CD4-positive, CD25-positive, alpha-beta regulatory T cell (primary cell): ENCODE measurements at places on chromosomes 2 and 18.

DNA sequence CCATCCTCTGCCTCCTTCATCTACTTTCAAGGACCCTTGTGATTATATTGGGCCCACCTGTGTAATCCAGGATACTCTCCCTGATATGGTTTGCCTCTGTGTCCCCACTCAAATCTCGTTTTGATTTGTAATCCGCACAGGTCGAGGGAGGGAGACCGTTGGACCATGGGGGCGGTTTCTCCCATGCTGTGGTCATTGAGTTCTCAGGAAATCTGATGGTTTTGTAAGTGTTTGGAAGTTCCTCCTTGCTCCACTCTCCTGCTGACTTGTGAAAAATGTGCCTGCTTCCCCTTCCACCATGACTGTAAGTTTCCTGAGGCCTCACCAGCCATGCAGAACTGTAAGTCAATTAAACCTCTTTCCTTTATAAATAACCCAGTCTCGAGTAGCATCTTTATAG is 42.0 kb upstream of the EML6 start:
- no peak for DNase-seq

DNA sequence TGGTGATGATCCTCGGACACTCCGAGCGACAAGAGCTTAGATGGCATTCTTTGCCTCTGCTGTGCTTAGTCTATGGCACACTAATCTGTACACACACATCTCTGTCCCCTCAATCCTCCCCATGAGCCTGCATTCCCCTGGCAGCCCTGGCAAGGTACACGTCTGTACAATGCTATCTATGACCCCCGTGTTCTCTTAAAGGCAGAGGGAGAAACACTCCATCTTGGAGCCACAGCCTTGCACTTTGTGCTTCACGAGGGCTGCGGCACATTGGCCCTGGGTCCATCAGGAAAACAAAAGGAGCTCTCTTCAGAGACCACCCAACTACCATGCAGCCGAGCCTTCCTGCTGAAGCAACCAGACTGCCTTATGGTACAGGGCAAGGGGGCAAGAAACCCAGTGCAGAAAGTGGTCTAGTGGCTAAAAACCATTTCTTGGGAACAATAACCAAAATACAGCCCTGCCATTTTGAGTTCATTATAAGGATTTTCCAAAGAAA is 42.5 kb downstream of the STEAP3 start:
- DNase-seq = no peak

DNA sequence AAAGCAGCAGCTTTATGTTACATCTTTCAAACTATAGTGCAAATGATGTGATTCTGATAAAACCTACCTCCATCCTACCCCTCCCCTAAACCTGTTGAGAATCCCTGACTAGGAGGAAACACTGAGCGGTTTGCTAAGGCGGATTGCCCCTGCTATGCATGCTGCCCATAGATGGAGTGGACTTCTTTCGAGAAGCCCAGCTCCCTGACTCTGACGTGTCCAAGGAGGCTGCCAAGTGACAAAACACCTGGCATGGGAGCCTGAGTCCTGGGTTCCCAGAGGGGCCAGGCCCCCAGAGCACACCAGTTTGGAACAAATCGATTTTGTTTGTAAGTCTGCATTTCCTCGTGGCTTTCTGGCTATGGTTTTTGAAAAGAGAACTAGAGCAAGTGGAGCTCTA is 1.4 kb upstream of the UXS1 start:
- DNase-seq = no peak

DNA sequence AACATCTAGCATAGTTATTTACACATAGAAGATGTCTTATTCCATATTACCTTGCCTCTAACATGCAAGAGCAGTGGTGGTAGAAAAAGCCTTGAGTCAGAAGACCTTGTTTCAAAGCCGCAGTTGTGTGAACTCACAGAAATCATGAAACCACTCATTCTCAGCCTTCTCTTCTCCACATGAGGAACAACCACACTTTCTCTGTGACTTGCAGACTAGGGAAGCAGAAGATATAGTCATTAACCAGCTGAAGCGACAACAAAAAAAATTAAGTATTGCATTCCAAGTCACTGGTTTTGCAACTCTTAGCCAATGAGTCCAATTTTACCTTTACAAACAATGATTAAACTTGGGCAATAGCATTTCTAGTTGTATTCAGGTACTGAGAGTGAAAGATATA is 19.0 kb downstream of the TWSG1 start:
- DNase-seq = no peak

- DNase-seq = no peak
Observed at GRCh38 chr2:1557467-1557820, 144.2 kb downstream of the TPO start.

DNA sequence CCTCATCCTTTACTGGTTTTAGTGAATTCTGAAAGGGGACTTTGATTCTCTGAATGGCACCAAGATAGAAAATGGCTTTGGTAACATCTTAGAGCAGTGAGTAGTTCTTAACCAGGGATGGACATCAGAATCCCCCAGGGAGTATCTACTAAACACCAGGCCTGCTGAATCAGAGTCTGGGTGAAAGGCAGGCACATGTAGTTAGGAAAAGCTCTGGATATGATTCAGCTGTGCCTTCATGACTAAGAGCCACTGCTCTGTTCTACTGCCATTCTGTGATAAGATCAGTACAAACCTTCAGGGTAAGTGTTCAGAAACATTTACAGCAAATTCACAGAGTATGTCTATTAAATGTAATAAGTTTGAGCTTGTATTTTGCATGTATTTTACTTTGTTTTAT is 46.2 kb upstream of the B3GNT2 start:
- no peak for DNase-seq

GRCh38 chr18:79533146-79533545 is 137.4 kb downstream of the NFATC1 start:
- DNase-seq = no peak

- DNase-seq = no peak
Observed at GRCh38 chr2:67451086-67451832, 54.1 kb downstream of the ETAA1 start.

DNA sequence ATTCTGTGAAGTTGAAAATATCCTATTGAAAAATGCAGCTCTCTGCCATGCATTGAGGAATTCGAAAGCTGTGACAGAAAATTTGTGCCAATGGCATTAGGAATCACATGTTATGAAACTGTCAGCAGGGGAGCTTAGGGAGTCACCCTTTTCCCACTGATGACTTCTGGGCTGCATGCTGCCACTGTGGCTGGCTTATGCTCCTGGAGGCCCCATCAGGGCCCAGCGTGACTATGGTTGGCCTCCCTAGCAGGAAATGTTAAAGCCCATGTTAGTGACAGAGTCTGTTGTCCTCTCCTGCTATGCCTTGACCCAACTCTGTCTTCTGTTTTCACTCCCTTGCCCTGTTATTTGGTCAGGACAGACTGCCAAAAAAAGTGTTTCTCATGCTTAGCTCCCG is 139.5 kb upstream of the DAPL1 start:
- DNase-seq = no peak

DNA sequence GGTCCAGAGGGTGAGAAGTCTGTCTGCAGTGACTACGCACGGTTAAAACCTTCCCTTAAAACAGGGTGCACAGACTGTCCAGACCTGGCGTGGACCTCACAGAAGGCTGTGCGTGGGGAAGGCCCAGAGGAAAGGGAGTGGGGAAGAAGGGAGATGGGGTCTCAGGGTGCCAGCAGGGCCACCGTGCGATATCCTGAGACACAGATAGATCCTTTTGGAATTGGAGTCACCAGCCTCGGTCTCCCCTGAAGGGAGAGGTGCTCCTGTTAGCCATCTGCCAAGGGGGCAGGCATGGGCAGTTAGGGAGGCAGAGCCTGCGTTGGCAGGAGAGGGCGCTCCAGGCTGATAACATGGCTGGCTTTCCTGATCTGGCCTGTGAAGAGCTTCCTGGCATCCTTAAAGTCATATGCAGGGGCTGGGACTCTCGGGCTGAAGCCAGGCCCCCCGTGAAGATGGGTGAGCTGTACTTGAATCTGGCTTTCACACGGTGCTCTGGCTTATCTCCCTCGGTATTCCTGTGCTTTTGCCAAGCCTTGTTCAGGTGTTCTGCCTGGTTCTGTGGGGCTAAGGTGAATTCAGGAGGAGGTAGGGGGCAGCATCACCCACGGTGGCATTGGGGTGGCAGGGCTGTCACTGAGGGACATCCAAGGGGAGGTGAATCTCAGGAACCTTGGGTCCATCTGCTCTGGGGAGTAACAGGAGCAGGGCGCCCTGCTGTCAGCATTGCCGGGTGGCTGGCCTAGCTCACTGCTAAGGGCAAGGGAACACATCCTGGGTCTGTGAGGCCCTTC is 107.2 kb upstream of the SMAD2 start:
- no peak for DNase-seq

DNA sequence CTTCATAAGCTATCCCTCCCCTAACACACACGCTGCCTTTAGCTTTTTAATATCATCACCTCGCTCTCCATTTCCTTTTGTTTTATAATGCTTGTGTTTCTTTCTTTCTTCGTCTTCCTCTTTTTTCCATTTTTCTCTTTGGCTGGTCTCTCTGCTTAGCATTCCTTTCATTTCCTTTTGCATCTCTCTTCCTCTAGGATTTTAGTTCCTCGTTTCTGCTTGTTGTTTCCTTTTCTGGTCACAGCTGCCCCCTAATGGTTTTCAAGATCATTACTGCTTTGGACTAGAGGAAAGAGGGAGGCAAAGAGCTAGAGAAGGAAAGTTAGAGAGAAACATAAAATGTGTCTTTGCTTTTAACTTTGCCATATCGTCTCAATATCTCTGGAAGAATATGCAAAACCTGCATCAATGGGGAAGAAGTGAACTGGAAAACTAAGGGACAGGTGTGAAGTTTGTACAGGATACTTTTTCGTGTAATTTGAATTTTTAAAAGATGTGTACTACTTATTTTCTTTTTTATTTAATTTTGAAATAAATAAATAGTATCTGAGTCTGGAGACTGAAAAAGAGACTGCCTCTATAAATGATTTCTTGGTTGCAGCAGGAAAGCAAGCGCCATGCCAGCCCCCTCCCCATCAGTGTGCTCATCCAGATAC is 6.3 kb upstream of the NRP2 start:
- peak; percentile 35 for DNase-seq

DNA sequence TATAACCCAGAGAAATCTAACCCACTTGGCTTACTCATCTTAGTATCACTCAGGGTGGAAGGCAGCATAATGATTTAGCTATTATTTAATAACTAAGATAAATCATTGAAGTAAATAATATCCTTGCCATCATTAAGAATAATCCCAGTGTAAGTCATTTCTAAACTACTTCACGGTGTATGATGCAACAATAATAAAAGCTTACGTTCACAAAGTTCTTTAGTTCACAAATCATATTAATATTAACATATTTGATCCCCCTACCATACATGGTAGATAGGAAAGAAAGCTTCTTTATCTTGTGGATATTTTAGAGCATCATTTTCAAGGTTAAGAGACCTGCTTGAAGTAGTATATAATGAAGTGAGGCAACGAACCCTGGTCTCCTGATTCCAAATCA is 401.0 kb downstream of the NCKAP5 start:
- DNase-seq = no peak

DNA sequence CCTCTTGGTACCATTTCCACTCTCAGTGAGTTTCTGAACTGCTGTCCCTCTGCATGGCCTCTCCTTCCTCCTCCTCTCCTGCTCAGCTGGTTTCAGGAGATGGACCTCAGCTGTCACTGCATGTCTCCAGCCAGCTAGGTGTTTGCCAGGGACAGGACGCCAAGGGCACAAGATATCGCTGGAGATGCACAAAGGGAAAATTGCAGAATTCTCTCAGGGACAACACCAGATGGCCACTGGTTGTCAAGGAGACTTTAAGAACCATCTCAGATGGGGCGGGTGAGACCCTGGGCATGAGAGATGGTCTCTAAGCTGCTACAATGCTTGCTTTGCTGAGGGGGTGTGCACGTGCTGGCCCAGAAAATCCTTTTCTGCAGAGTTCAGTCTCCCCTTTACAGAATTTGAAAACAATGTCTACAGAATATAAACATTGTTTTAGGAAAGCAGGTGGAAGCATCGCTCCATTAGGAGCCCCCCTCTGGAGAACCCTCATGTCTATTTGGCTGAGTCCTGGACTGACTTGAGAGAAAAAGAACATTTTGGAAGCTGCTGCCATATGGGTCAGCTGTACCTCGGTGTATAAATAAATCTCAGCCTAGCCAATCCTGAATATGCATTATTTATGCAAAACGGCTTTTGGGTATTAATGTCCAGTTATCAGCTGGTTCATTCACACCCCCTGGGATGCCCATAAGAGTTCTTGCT is 57.8 kb upstream of the SPP2 start:
- DNase-seq = no peak

DNA sequence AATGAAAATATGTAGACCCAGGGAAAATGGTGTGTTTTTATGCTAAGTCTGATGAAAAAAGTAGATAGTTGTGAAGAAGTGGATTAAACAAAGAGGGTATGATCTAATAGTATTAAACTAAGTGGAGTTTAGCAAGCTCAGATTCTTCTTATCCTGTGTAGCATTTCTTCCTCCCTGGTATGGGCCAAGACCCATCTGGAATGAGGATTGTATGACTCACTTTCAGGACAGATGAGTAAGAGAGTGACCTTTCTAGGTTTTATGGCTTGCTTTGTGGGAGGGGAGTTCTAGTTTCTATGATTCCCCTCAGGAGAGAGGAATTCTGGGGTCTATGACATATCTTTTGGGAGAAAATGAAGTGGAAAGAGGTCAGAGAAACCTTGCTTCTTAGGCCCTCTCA is 550.1 kb downstream of the SPAG16 start:
- no peak for DNase-seq

DNA sequence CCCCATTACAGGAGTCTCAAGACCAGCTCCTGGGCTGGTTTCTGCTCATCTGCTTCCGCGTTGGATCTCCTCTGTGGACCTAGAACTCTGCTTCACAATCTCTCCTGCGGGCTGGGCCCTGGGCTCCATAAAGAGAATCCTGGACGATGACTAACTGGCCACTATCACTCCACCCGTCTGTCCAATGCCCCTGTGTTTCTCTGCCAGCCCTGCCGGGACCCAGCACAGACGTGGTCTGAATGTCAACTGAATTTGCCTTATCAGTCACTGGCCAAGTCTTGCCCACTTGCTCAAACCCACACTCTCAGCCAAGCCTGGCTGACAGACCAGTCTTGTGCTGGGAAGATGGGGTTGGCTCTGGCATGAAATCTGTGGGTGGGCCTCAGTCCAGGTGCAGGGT is 17.4 kb downstream of the KIF3C start:
- DNase-seq = no peak

DNA sequence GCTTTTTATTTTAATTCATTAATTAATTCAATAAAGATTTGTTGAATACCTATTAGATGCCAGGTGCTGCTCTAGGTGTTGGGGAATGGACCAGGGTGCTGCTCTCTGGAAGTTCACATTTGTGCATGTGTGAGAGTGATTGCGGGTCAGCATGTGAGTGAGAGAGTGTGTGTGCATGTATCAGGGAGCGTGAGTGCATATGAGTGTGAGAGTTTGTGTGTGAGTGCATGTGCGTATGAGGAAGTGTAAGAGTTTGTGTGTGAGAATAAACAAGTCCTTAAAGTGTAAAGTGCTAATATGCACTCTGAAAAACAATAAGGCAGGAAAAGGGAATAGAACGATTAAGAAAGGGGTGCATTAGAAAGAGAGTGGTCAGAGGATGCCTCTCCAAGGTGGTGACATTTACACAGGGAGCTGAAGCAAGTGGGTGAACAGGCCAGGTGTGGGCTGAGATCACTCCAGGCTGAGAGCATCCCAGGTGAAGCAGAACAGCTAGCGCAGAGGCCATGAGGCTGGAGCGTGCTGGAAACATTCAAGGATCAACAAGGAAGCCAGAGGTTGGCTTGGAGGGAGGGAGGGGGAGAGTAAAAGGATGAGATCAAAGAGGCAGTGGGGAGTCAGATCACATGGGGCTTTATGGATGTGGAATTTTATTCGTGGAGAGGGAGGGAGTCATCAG is 50.5 kb upstream of the SLC1A4 start:
- DNase-seq = no peak

GRCh38 chr2:127174136-127174535 is 46.0 kb downstream of the CYP27C1 start:
- no peak for DNase-seq

- no peak for DNase-seq
Observed at GRCh38 chr2:134259571-134259970, 5.7 kb downstream of the MGAT5 start.
